ENCODE measurements at places on chromosomes 7 and 10.

DNA sequence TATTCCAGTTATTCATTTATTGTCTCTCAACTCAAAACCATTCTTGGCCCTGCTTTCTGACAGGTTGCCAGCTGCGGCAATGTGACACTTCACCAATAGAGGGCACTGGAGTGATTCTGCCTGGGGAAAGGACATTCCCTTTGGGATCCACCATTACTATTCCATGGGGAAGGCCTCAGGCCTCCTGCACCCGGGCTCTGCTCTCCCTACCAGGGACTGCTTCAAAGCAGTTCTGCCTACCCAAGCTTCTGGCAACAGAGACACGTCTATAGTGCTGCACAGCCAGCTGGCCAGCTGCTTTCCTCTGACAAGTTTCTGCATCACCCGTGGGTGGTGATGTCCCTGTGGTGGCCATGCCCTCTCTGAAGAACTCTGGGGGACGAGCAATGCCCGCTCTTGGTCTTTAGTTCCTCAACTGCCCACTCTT, 163.8 kb downstream of the ELMO1 start:
- no peak for DNase-seq

GRCh38 chr7:106331441-106332175, 46.8 kb upstream of the NAMPT start:
- no peak for DNase-seq

GRCh38 chr10:112526906-112527305, 79.9 kb downstream of the VTI1A start:
- no peak for DNase-seq

GRCh38 chr7:67019562-67020390, 23.1 kb downstream of the TYW1 start:
- DNase-seq: no peak

DNA sequence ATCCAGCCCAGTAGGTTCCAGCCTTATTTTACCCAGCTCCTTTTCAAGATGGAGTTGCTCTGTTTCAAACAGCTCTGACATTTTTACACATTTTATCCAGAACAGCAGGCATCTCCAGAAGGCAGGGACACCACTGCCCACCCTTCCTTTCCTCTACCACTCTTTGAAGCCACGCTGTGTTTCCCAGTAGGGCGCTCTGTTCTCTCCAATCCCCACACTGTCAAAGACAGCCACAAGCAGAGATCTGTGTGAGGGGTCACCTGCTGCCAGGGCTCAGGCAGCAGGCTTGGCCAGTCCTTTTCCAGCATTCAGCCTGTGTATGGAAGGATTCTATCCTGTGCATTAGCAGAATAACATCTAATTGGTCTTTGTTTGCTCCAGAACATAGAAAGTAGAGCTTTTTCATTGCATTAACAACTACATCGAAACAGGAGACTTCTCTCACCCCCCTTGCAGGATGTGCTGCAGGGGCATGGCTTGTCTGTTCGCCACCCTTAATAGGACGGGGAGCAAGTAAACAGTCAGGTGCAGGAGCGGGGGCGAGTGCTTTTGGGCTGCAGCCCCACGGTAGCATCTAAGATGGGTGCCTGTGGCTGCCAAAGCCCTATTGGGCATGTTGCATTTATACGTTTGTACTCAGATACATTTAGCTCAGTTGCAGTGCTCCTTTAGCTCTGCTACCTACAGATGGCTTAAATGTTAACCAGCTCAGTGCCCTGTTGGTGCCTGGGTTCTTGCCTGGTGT, 326.1 kb downstream of the GALNT17 start:
- no peak for DNase-seq

DNA sequence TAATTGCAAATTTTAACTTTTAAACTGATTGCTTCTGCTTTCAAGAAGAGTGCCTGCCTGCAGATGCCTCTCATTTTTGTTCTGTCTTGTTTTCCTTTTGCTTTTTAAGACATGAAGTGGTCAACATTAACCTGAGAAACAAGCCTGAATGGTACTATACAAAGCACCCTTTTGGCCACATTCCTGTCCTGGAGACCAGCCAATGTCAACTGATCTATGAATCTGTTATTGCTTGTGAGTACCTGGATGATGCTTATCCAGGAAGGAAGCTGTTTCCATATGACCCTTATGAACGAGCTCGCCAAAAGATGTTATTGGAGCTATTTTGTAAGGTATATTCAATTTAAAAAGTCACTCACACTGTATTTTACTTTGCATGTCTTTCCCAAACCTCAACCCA, 8.8 kb downstream of the GSTO2 start:
- peak; percentile 16 for DNase-seq

DNA sequence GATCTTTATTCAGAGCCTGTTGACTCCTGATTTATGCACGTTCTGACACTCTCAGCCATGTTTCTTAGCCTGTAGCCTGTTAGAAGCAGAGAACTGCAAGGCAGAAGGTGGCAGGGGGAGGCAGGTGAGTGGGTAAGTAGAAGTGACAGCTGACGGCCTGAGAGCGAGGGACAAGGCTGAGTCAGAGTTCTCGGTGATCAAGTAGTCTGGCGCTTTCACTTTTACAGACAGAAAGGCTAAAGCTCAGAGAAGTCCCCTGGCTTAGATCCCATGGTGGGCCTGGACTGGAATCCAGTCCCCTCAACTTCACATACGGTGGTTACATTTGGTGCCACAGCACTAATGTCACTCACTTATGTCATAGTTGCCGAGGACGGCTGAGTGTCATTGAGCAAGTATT, 139.0 kb downstream of the TACC2 start:
- no peak for DNase-seq

- no peak for DNase-seq
Observed at GRCh38 chr7:122425731-122426130, 121.2 kb upstream of the FEZF1 start.

GRCh38 chr7:74332373-74333176, 43.4 kb downstream of the CLIP2 start:
- DNase-seq: no peak

DNA sequence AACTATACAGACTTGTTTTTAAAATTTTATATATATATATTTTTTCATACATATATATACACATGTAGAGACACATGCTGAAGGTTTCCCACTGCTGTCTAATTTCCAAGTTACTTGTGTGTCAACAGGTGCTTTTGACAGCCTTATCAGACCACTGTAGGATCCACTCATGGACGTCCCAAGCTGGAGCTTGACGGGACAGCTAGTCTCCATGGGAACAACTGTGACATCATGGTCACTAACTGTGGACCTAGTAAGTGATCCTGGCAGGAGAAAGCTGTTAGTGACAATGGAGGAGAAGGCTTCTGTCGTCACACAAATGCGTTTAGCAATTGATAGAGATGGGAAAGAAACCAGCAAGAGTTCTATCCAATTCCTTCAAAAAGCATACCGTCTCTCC, 60.2 kb upstream of the DDC start:
- DNase-seq: no peak

GRCh38 chr10:76491216-76491615, 1059.8 kb downstream of the LRMDA start:
- DNase-seq: no peak
